ENCODE measurements at places on chromosomes 2 and 18.

- DNase-seq = no peak
Measured at GRCh38 chr2:144942516-144943256, 422.8 kb upstream of the ZEB2 start.

- DNase-seq = no peak
Measured at GRCh38 chr2:82896117-82896516, 1563.0 kb downstream of the SUCLG1 start.

DNA sequence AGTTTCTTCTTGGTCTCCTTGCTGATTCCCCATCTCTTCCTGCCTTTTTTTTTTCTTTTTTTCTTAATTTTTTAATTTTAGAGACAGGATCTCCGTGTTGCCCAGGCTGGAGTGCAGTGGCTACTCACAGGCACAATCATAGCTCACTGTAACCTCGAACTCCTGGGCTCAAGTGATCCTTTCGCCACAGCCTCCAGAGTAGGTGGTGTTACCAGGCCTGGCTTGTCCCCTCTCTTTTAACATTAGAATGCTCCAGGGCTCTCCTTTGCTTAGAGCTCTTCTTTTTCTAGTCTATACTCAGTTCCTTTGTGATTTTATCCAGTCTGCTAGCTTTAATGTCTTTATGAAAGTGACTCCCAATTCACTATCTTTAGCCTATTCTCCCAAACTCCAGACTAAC is 89.2 kb downstream of the ARHGEF33 start:
- DNase-seq = peak; percentile 42

DNA sequence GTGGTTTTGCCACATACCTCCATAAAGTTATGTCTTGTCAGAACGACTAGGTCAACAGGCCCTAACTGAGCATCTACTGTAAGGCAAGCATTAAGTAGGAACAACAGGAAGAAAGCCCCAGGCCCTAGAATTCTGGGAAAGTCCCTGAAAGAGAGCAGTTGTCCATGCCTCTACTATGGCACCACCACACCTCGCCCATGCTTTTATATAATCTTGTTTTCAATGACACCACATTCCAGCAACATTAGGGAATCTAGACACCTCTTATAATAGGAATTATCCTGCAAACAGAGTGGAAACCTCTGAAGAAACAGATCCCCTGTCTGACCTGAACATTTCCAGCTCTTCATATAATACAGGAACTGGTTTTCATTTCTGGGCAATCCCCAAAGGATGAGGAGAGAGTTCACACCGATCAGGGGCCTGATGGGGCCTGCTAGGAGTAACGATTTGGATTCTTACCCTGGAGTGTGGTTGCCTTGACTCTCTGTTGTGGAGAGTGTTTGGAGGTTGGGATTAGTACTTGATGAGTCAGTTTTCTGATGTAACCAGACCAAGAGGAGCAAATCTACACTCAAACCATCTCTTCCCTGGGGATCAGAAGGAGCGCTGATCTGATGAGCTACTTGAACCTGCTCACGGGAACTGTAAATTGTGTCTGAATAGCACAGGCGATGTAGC is 31.9 kb upstream of the CEP68 start:
- no peak for DNase-seq

GRCh38 chr2:7133521-7133920 is 216.3 kb downstream of the RNF144A start:
- DNase-seq = no peak

DNA sequence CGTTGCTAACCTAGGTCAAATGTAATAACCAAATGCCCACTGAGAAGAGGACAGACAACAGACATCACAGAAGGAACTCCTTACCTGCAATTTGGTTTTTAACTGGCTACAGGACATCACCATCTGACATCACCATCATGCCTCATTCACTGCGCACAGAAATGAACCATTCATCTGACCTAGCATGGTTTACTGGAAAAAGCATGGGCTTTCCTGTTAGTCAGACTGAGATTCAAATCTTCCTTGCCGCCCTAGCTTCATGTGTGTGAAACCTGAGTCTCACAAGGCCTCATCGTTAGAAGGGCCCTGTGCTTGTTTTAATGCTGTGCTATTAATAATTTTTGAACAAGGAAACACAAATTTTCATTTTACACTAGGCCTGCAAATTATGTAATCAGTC is 1.1 kb upstream of the HIBCH start:
- DNase-seq = no peak

- no peak for DNase-seq
Measured at GRCh38 chr2:203399031-203399430, 70.8 kb downstream of the ABI2 start.

DNA sequence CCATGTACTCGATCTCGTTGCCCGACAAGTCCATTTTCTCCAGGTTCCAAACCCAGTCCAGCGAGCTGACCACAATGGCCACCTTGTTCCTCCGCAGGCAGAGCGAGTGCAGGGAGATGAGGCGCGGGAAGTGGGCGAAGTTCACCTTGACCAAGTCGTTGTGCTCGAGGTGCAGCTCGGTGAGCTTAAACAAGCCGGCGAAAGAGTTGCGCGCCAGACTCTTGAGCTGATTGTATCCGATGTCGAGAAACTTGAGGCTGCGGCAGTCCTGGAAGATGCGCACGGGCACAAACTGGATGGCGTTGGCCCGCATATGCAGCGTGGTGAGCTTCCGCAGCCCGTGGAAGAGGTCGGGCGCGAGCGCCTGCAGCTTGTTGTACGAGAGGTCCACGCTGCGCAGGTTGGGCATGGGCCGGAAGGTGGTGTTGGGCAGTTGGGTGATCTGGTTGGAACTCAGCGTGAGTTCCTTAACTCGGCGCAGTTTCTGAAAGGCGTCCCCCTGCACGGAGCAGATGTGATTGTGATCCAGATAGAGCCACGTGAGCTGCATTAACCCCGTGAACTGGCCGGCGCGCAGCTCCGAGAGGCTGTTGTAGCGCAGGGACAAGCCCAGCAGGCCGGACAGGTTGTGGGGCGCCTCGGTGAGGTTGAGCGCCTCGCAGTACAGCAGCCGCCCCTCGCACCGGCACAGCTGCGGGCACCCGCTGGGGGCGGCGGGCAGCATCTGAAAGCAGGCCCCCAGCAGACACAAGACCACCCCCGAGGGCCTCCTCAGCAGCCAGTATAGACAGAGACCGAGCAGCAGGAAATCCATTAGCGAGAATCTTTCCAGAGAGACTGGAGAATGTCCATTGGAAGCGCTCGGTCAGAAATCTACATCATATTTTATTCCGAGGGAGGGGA is 1.3 kb downstream of the LRRTM1 start:
- DNase-seq = no peak

DNA sequence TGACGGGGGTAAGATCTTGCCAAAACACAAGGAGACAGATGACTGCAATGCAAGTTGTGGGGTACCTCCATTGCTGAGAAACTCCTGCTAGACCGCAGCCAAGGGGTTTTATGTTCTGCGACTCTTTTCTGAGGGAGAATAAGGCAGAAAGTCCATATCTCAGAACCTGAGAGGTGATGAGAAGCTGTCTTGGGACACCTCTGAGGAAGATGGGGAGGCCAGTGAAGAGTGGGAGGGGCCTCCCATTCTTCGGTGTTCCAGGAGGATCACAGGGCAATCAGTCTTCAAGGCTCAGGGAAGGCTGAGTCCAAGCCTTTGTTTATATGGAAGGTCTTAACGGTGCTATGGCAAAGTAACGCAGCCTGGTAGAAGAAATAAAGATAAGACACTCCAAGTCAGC is 18.0 kb downstream of the CYP27A1 start:
- no peak for DNase-seq

GRCh38 chr2:48905696-48906095 is 150.2 kb upstream of the LHCGR start:
- DNase-seq = no peak

GRCh38 chr18:72107647-72108383 is 436.3 kb downstream of the CBLN2 start:
- peak; percentile 38 for DNase-seq

All from OCI-M1 (cell line).